ENCODE measurements at places on chromosomes 13 and 19.

GRCh38 chr13:94309997-94310855, 169.3 kb downstream of the DCT start:
- no peak for DNase-seq

GRCh38 chr19:34120846-34121639, 51.3 kb upstream of the LSM14A start:
- peak; percentile 59 for DNase-seq

DNA sequence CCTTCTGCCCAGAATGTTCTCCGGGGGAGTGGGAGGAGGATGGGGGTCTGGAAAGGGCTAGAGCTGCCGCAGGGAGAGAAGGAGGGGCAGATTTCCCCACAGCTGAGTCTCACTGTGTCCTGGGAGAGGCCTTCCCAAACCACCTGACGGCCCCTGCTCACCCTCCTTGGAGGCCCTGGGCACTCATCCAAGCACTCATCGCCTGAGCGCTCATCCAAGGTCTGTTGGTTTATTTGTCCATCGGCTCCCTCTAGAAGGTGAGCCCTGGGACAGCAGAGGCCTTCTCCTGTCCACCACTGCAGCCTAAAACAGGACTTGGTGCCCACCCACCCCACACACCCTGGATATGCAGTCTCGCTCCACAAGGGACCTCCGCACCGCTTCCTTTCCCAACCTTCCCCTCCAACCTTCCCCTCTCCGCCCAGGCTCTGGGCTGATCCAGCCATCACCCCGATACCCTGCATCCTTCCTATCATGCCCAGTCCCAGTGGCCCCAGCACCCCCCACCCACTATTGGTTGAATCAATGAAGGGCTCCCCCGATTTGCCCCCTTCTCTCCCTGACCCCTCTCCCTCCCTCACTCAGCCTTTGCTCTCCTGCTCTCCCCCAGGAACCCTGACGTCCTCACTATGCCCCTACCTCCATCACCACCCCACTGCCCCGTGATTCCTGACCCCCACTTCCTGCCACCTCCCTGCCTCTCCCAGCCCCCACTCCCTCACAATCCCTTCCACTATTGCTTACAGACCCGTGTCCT, 1.7 kb downstream of the UBXN6 start:
- DNase-seq, result no peak

DNA sequence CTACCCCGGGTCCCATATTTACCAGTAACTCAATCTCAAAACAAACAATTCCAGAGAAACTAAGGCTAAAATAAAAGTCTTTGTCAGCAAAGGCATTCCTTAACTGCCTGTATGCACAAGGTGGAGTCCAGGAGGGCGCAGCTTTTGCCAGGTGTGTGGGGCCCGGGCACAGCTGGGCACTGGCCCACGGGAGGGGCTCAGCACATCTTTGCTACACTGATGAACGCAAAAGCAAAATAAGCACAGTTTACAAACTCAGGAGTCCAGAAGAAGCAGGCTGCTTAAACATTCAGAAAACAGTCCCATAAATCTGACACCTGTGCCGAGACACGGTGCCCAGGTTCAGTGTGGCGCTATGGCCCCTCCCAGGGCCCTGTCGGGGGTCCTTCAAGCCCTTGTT, 70.8 kb downstream of the SLC7A1 start:
- no peak for DNase-seq

DNA sequence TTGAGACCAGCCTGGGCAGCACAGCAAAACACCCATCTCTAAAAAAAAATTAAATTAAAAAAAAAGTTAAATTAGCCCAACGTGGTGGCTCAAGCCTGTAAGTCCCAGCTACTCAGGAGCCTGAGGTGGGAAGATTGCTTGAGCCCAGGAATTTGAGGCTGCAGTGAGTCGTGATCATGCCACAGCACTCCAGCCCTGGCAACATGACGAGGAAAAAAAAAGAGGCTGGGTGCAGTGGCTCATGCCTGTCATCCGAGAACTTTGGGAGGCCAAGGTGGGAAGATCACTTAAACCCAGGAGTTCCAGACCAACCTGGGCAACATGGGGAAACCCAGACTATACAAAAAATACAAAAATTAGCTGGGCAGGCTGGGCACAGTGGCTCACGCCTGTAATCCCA, 2.2 kb upstream of the TMEM161A start:
- DNase-seq, result no peak

GRCh38 chr13:113806526-113806925, 47.5 kb downstream of the TMEM255B start:
- no peak for DNase-seq

- no peak for DNase-seq
Measured at GRCh38 chr19:13053761-13054625, 48.7 kb downstream of the LYL1 start.

DNA sequence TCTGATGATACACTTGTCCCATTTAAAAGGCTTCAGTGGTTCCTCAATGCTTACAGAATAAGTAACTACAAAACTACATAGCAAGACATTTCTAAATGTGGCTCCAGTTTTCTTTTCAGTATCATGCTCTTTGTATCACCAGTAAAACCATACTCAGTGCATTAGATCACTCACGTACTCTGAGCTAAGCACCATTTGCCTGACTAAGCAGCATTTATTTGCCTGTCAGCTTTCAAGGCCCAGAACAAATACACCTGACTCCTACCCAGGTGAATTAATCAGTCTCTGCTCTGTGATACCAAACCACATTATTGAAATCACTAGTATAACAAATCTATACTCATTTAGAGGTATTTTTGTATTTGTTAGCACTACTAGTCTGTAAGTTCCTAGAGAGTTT, 47.4 kb upstream of the PCDH20 start:
- no peak for DNase-seq

DNA sequence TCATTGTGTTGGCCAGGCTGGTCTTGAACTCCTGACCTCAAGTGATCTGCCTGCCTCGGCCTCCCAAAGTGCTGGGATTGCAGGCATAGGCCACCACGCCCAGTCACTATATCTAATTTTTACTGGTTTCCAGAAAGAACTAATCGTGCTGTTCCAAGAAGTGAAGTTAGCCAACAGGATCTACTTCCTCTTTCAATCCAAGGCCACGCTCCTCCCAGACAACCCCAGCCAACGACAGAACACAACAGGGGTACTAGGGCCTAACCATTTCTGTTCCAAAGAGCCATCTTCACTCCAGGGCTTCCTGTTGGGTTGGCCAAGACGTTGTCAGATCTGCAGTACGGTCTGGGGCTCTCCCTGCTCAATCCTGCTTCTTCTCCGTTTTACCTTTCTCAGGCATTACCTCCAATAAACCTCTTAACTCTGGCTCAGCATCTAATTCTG, 7.0 kb upstream of the LSM14A start:
- no peak for DNase-seq

- no peak for DNase-seq
Measured at GRCh38 chr13:30872685-30873461, 33.2 kb upstream of the MEDAG start.

GRCh38 chr13:47120282-47120681, 223.4 kb upstream of the HTR2A start:
- DNase-seq, result no peak

DNA sequence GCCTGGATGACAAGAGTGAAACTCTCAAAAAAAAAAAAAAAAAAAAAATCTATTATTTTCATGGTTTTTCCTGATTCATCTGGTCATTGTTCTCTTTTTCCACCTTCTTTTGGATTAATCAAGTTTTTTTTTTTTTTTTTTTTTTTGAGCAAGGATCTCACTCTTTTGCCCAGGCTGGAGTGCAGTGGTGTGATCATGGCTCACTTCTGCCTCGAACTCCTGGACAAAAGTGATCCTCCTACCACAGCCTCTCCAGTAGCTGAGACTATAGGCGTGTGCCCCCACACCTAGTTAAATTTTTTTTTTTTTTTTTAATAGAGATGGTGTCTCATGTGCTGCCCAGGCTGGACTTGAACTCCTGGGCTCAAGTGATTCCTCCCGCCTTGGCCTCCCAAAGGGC, 27.7 kb downstream of the BLOC1S3 start:
- DNase-seq, result no peak

DNA sequence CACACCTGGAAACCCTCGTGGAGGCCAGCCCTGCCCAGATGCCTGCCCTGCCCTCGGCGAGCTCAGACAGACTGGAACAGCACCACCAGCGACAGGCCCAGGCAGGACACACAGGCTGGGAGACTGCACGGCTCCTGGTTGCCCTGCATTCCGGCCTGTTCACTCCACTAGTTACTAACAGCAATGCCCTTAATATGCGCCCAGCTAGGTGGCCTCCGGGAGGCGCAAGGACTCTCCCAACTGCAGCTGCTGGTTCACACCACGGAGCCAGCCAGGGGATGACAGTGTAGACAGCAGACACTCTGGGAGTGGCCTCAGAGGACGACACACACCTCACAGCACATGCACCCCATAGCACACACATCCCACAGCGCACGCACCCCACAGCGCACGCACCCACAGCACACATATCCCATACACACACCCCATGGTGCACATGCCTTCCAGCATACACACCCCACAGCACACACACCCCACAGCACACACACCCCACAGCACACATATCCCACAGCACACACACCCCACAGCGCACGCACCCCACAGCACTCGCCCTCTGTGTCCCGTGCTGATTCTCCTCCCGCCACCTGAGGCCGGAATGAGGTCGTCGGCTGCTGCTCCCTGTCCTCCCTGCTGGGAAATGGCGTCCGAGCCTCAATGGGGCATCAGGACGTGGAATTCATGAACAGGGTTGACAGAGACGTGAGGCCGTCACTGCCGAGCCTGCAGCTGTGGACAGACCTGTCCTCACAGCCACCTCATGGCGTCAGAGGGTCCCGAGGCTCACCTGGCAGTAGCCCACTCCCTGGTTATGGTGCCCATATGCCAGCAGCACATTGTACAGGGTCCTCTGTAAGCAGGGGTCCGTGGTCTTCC, 13.6 kb downstream of the GRTP1 start:
- DNase-seq, result no peak

GRCh38 chr19:29083863-29084262, 129.1 kb downstream of the UQCRFS1 start:
- DNase-seq, result no peak

- no peak for DNase-seq
Measured at GRCh38 chr19:1237027-1237659, 662 bp downstream of the CBARP start.

DNA sequence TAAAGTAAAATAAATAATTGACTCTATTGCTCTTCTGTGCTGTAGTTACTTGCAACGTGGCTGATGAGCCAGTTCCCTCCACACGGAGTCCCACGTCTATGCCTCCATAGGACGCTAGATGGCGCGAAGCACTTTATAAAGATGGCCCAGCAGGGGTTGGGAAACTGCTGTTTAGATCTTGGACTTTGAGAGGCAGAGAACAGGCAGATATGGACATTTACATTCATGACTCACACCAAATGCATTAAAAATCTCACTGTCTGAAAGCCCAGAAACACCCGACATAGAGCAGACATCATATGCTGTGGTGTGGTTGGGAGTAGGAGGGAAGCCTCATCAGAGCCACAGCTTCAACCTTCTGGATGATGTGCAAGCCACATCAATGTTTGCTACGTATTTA, 643.1 kb upstream of the ARGLU1 start:
- DNase-seq, result peak; percentile 42

- no peak for DNase-seq
Measured at GRCh38 chr19:21751384-21751783, 16.0 kb downstream of the ZNF100 start.

- no peak for DNase-seq
Measured at GRCh38 chr19:44776402-44777096, 1.1 kb upstream of the CBLC start.

GRCh38 chr19:288911-289310, 2.3 kb downstream of the PLPP2 start:
- DNase-seq, result no peak

- DNase-seq, result no peak
Measured at GRCh38 chr13:95568131-95568530, 15.6 kb downstream of the CLDN10 start.

GRCh38 chr13:22063416-22064124, 392.7 kb downstream of the FGF9 start:
- no peak for DNase-seq

DNA sequence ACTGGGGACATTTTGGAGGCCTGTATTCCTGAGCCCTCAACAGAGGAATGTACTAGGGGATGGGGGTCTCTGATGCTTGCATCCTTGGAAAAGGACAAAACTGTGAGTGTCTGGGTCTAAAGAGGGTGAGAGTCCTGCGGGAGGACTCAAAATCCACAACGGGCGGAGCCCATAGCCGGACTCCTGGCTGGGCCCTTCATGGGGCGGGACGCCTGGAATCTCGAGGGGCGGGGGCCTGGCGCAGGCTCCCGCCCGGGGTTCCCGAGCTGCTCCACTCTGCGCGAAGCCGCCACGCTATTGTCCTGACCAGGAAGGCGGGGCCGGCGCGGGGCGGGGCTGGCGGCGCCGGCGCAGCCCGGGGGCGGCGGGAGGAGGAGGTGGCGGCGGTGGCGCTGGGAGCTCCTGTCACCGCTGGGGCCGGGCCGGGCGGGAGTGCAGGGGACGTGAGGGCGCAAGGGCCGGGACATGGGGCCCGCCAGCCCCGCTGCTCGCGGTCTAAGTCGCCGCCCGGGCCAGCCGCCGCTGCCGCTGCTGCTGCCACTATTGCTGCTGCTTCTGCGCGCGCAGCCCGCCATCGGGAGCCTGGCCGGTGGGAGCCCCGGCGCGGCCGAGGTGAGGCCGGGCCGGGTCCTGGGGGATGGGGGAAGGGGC, at the start of gene APLP1:
Gene APLP1, plus strand, starts transcription at position 403 of the 651 bp plus-strand sequence. Its CDS starts 63 bp downstream, at position 466.
- DNase-seq, result peak; percentile 78

GRCh38 chr13:24618011-24618955, 61.9 kb upstream of the ATP12A start:
- DNase-seq, result peak; percentile 41

DNA sequence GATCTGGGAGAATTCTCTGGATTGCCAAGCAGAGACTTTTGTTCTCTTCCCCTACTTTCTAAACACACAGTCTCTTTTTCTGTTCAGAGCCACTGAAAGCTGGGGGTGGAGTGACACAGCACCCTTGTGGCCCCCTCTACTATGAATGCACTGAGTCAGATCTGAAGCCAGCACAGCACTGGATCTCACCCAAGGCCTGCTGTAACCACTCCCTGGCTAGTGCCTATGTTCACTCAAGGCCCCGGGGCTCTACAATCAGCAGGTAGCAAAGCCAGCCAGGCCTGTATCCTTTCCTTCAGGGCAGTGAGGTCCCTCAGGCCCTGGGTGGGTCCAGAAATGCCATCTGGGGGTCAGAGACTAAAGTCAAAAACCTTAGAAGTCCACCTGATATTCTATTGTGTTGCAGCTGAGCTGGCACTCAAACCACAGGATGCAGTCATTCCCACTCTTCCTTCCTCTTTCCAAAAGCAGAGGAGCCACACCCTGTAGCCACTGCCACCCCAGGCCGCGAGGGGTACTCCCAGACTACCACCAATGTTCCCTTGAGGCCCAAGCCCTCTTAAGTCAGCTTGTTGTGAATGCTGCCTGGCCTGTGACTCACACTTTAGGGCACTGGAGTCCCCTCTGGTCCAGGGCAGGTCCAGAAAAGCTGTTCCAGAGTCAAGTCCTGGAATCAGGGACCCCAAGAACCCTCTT, 110.1 kb upstream of the RXFP2 start:
- no peak for DNase-seq
